ENCODE measurements at places on chromosomes 2 and 18.

- no peak for DNase-seq
These were observed 72.5 kb downstream of the MTCL1 start for GRCh38 chr18:8777846-8778245.

- no peak for DNase-seq
These were observed 26.2 kb downstream of the RALB start for GRCh38 chr2:120278901-120279300.

DNA sequence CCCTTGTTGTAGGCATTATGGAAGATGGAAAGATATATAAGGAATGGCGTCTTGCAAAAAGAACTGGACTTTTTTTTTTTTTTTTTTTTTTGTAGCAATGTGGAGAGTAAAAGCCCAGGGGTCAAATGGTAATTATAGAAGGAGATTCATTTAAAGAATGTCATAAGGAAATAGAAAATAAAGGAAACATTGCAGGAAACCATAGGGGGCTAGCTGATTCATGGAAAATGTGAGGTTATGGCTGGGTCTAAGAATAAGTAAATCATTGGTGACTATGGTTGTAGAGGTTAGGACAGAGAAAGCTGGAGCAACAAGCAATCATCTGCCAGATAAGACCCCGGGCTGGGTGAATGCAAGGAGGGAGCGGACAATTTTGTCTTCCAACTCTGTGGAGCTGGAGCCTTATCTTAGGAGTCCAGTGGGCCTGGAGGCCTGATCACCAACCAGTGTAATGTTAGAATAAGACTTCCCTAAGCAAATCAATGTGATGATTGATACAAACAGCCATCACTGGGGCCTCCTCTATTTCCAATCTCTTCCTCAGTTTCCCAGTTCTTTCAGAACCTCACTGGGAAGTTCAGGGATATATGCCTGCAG, 201.2 kb upstream of the TNP1 start:
- DNase-seq, result no peak

DNA sequence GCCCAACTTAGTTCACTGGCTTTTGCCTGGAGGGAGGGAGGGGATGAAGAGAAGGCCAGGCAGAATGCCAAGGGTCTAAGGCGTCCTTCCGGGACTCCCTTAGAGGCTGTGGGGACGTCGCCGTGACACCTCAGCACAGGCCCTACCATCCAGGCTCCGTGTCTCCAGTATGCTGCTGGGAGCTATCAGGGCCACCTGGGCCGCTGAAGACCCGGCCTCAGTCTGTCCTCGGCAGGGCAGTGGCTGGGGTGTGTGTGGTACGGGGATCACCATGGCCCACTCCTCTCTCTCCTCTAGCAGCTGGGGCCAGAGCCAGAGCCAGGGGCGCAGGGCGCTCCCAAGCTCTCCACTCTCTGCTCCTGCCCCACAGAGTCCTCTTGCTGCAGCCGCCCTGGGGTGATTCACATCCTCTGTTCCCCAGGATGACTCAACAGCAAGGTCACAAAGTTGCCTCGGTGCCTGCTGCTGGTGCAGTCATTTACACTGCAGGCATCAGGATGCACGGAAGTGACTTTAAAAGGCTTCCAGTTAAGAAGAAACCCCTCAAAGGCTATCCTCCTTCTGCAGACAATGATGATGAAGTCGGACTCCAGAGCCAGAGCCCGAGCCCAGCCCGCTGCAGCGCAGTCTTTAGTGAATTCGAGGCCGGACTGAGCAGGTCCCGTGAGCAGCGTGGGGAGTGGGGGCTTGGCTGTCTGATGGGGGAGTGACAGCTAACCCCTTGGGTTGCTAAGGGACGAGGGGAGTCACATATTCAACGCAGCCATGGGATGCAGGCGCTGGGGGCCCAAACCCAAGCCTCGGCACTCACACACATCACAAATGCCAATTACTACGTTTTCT, 31.9 kb downstream of the SNORC start:
- DNase-seq, result no peak

DNA sequence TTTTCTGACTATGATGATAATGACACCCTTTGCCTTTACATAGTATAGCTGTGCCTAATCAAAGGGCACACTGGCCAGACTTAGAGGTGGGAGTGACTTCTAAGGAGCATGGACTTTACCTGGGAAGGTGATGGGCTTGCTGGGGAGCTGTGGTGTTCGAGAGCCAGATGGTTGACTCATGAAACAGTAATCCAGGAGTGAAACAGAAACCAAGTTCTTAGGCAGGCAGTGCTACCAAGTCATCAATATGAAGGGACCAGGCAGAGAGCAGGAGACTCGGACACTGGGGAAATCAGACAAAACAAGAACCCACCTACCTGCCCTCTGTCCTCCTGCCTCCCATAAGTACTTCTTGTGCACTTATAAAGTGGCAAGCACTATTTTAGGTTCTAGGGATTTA, 430.4 kb downstream of the DLGAP1 start:
- DNase-seq, result no peak
